ENCODE measurements at places on chromosomes 2 and 18.

- DNase-seq: no peak
- no peak overlapping the region for H3K4me3 ChIP-seq
- H3K36me3 ChIP-seq: no peaks in the 10 kb centered on the region
- H3K27me3 ChIP-seq: no peaks in the 10 kb centered on the region
Observed at GRCh38 chr2:72953976-72954375, 36.7 kb downstream of the EMX1 start.

DNA sequence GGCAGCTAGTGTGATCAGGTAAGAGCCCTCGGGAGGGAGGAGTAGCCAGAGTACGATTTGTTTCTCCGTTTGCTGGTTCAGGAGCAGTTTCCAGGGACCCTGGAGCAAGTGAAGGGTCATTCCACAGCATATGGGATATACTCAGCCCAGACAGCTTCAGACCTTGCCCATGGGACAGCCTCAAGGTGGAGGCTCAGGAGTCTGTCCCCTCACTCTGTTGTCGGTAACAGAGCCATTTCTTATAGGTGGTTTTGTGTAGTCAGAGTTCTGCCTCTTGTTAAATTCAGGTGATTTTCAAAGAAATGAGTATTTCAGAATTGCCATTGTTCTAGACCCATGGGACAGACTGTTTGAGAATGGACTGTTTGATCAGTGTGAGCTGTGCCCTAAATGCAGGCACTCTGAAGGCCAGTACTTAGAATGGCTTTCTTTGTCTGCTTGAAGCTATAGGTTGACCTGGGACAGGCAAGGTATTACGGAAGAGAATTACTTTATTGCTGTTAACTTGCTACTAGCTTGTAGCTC is 15.2 kb downstream of the FMNL2 start:
- H3K27ac ChIP-seq: no peak overlapping the region
- no peaks in the 10 kb centered on the region for H3K36me3 ChIP-seq
- DNase-seq: no peak
- H3K4me1 ChIP-seq: peaks cover 4% of the 10 kb centered on the region

DNA sequence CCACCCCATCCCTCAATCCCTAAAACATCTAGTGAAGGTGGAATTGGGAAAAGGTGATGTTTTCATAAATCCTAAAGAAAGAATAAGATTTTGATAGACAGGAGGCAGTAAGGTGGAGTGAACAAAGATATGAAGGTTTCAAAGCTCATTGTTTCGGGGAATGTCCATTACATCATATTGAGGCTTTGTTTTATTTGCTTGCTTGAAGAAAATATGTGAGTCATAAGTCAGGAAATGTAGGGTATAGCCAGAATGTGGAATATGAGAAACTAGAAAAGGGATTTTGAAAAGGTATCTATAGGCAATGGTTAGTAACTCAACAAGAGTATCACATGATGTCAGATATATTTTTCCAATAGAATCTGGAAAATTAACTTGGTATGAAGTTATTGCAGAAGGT is 1178.5 kb upstream of the ACVR2A start:
- no peaks in the 10 kb centered on the region for H3K4me1 ChIP-seq
- H3K27me3 ChIP-seq: no peaks in the 10 kb centered on the region
- no peak overlapping the region for H3K27ac ChIP-seq
- no peak overlapping the region for H3K4me3 ChIP-seq
- DNase-seq: no peak

- H3K27me3 ChIP-seq: no peaks in the 10 kb centered on the region
- H3K4me1 ChIP-seq: no peaks in the 10 kb centered on the region
- H3K36me3 ChIP-seq: no peaks in the 10 kb centered on the region
- H3K27ac ChIP-seq: no peak overlapping the region
Observed at GRCh38 chr2:43749583-43749982, 24.3 kb upstream of the DYNC2LI1 start.

DNA sequence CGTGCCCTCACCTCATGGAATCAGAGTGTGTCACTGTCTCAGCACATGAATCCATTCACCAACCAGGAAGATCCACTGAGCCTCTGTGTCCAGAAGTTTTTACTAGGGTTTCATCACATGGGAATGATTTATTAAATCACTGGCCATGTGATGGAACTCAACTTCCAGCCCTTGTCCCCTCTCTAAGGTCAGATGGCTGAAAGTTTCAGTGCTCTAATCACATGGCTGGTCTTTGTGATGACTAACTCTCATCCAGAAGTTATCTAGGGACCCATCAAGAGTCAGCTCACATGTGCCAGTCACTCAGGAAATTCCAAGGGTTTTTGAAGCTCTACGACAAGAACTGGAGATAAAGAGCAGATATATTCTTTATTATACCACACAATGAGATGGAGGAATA is 140.5 kb upstream of the GYPC start:
- H3K36me3 ChIP-seq: no peaks in the 10 kb centered on the region
- no peak overlapping the region for H3K27ac ChIP-seq
- DNase-seq: no peak

- no peak for DNase-seq
- no peaks in the 10 kb centered on the region for H3K4me1 ChIP-seq
- no peaks in the 10 kb centered on the region for H3K36me3 ChIP-seq
- no peak overlapping the region for H3K27ac ChIP-seq
- no peak overlapping the region for H3K4me3 ChIP-seq
- H3K27me3 ChIP-seq: no peaks in the 10 kb centered on the region
Observed at GRCh38 chr18:21330122-21330701, 88.2 kb downstream of the GREB1L start.

GRCh38 chr2:191245046-191245868 is at the start of gene MYO1B:
MYO1B (plus strand) TSS chr2:191245404; CDS start chr2:191276896, 31,492 bp downstream.
- no peaks in the 10 kb centered on the region for H3K36me3 ChIP-seq
- H3K27ac ChIP-seq: peak within 1 kb of the TSS; percentile 84
- DNase-seq: no peak
- no peaks in the 10 kb centered on the region for H3K27me3 ChIP-seq
- no peaks in the 10 kb centered on the region for H3K4me1 ChIP-seq

- H3K36me3 ChIP-seq: no peaks in the 10 kb centered on the region
- DNase-seq: no peak
- H3K27me3 ChIP-seq: no peaks in the 10 kb centered on the region
- no peak overlapping the region for H3K27ac ChIP-seq
Observed at GRCh38 chr2:39703181-39703872, 37.6 kb downstream of the TMEM178A start.

DNA sequence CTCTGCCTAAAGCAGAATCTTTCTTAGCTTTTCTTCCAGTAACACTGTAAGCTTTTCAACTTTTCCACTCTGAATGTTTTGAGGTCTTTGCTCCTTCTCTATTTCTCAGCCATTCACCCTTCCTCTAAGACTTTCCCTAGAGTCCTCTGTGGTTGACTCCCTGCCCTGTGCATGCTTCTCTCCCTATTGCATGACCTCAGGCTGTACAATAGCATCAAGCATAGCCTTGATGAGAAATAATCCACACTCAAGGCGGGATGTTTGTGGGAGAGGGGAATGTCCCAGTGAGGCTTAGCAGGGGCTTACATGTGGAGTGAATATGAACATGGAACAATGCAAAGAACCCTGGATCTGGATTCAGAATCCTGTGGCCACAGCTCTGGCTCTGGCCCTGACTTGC is 48.4 kb upstream of the IGFBP5 start:
- H3K27me3 ChIP-seq: no peaks in the 10 kb centered on the region
- no peak for DNase-seq
- H3K27ac ChIP-seq: no peak overlapping the region
- H3K36me3 ChIP-seq: no peaks in the 10 kb centered on the region
- H3K4me3 ChIP-seq: no peak overlapping the region
- H3K4me1 ChIP-seq: no peaks in the 10 kb centered on the region

DNA sequence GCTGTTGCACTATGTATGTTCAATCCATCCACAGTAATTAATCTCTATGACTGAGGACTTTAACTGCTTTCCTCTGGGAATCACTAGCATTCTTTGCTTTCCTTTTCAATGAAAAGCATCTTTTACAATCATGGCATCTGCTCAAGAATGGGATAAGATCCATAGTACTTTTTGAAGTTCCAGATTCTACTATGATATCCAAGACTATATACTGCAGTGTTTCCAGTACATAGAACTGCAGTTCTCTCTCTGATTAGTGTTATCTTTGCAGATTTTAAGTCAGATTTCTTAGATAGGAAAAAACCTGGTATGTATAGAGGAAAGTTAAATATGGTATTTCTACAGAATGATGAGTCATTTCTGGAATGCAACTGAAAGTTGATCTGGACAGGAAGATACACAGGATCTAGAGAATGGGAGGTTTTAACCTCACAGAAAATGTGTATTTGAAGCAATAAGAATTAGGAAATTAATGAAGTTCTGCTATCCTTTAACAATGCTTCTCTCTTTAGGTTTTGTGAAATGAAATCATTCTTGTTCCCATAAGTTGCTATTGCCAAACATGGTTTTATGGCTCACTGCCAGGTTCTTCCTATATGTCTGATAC is 670.7 kb downstream of the ERBB4 start:
- no peak overlapping the region for H3K27ac ChIP-seq
- H3K4me3 ChIP-seq: no peak overlapping the region
- no peaks in the 10 kb centered on the region for H3K36me3 ChIP-seq
- H3K27me3 ChIP-seq: no peaks in the 10 kb centered on the region
- no peak for DNase-seq
- H3K4me1 ChIP-seq: no peaks in the 10 kb centered on the region

DNA sequence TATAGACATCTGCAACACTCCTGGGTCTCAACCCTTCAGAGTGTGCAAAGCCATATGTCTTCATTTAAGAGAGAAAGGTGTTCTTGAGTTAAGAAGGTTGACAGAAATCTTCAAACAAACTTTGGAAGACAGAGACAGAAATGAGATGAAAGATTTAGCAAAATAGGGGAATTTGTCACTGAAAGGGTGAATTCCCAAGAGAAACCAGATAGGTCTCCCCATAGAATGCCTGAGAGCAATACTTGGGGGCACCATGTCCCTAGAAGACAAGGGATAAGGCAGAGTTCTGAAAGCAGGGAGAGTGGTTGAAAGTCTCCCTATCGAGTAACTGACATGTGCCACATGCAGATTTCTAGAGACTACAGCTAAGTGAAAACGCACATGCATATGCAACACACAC is 50.0 kb downstream of the AP1S3 start:
- H3K27ac ChIP-seq: no peak overlapping the region
- H3K4me3 ChIP-seq: no peak overlapping the region
- no peaks in the 10 kb centered on the region for H3K36me3 ChIP-seq

DNA sequence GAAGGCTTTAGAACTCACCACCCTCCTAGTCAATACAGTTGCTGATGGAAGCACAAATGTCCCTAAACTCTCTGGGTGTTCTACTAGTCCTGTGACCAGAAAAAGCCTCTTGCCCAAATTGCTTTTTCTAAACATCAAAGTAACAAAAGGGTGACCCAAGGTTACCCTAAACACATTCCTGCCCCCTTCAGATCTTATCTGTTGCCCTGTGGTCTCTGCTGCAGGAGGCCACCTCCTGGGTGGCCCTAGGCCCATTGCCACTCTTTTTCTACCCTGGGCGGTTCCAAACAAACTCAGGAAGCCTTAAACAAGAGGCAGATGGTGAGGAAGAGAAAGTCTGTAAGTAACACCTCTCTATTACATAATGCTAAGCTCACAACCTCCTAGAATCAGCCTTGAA is 3.3 kb downstream of the RNF152 start:
- peaks cover under 1% of the 10 kb centered on the region for H3K4me1 ChIP-seq
- no peak overlapping the region for H3K27ac ChIP-seq

- H3K36me3 ChIP-seq: no peaks in the 10 kb centered on the region
- no peaks in the 10 kb centered on the region for H3K27me3 ChIP-seq
- H3K4me1 ChIP-seq: no peaks in the 10 kb centered on the region
- H3K27ac ChIP-seq: no peak overlapping the region
Observed at GRCh38 chr2:3486047-3487027, 33.0 kb downstream of the ADI1 start.

- H3K27me3 ChIP-seq: no peaks in the 10 kb centered on the region
- H3K4me1 ChIP-seq: peaks cover 12% of the 10 kb centered on the region
- DNase-seq: peak; percentile 38
- H3K27ac ChIP-seq: peak overlapping the region; percentile 98
- peaks cover 30% of the 10 kb centered on the region for H3K36me3 ChIP-seq
Observed at GRCh38 chr2:86441882-86442641, 891 bp downstream of the KDM3A start.

- H3K4me1 ChIP-seq: peaks cover 41% of the 10 kb centered on the region
- no peaks in the 10 kb centered on the region for H3K27me3 ChIP-seq
- DNase-seq: peak; percentile 19
- H3K36me3 ChIP-seq: no peaks in the 10 kb centered on the region
- H3K4me3 ChIP-seq: no peak overlapping the region
Observed at GRCh38 chr2:197255543-197255942, 55.0 kb downstream of the ANKRD44 start.

- no peak overlapping the region for H3K27ac ChIP-seq
- no peaks in the 10 kb centered on the region for H3K4me1 ChIP-seq
- no peak for DNase-seq
- H3K27me3 ChIP-seq: no peaks in the 10 kb centered on the region
- H3K36me3 ChIP-seq: no peaks in the 10 kb centered on the region
- H3K4me3 ChIP-seq: no peak overlapping the region
Observed at GRCh38 chr2:228599781-228600180, 418.3 kb upstream of the SPHKAP start.

GRCh38 chr2:73043929-73044832 is 27.3 kb downstream of the SFXN5 start:
- no peaks in the 10 kb centered on the region for H3K4me1 ChIP-seq
- no peak overlapping the region for H3K4me3 ChIP-seq
- DNase-seq: no peak
- H3K27ac ChIP-seq: no peak overlapping the region

- no peak overlapping the region for H3K27ac ChIP-seq
- H3K27me3 ChIP-seq: no peaks in the 10 kb centered on the region
- no peak for DNase-seq
- H3K36me3 ChIP-seq: no peaks in the 10 kb centered on the region
- H3K4me1 ChIP-seq: no peaks in the 10 kb centered on the region
Observed at GRCh38 chr2:29455200-29455860, 340.1 kb downstream of the CLIP4 start.

DNA sequence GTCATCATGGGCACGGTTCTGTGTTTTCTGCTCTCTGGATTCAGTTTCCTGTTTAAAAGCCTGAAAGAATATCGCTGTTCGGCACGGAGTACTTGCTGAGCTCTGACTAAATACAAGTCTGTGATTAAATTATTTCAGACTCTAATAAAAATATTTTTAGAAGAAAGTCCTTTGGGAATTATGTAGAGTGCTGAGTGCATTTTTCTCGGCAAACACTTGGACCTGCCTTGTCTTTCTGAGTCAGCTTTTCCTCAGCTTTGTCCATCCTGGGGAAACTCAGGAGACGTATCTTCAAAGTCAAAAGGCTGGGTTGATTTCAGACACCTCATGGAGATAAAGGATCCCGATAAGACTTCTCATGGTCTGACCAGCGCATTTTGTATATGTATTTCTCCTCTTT is 45.9 kb downstream of the IL1R2 start:
- no peak overlapping the region for H3K4me3 ChIP-seq
- no peaks in the 10 kb centered on the region for H3K27me3 ChIP-seq
- H3K36me3 ChIP-seq: no peaks in the 10 kb centered on the region

- no peak for DNase-seq
- H3K36me3 ChIP-seq: no peaks in the 10 kb centered on the region
- no peaks in the 10 kb centered on the region for H3K4me1 ChIP-seq
Observed at GRCh38 chr18:14978191-14978590, 230.2 kb downstream of the ANKRD30B start.
